ENCODE measurements at places on chromosomes 2 and 18.
A peak's percentile ranks its signal among the peaks of the same experiment; 100 is the strongest.

DNA sequence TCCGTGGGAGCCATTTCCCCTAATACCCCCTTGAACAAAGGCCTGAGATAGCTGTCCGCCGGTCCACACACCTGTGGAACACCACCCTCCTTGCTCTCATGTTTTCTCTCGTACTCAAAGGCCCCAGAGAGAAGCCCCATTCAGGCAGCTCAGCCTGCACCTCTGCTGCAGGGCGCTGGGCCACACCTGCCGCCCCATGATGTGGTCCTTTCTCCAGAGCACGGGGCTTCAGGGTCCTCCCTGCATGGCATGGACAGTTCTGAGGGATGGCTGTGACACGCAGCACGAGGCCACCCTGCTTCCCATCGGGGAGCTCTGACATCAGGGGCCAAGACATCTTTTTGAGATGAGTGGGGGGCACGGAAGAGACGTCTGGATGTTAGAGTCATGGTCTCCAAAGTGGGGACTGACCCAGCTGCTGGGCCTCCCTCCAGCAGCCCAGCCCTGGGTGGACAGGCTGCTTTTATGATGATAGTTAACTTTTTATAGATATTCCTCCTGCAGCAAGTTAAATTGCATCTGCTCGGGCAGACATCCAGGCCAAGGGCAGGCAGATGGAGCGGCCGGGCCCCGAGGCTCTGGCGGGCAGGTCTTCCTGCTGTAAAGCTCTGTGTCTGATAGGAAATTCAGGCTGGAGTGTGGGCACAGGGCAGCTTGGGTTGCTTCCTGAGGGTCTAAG is 56.7 kb downstream of the SDC1 start:
- DNase-seq: no peak

DNA sequence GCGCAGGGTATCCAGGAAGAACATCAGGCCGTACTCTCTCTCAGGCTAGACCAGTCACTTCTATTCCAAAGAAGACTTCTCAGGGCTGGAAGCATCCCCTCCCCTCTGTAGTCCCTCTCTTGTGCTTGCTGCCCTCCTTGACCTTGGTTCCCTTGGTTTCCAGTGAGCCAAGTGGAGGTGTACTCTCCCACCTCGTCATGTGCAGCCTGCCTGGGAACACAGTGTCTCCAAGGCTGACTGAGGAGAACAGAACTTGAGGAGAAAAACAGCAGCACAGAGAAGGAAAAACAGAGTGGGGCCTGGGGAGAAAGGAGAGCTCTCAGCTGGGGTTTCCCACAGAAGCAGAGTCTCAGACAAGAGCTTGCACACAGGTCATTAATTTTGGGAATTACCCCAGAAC is 52.7 kb downstream of the HAUS1 start:
- no peak for DNase-seq

- no peak for DNase-seq
These were observed 7.7 kb upstream of the ALPI start for GRCh38 chr2:232448304-232448690.

GRCh38 chr18:2554696-2555095 is 16.6 kb downstream of the METTL4 start:
- DNase-seq: no peak

GRCh38 chr2:95062242-95063085 is 37.0 kb downstream of the MAL start:
- DNase-seq: no peak

GRCh38 chr2:240791221-240791800 is 28.7 kb downstream of the KIF1A start:
- no peak for DNase-seq

- DNase-seq: no peak
These were observed 165.3 kb upstream of the STK17B start for GRCh38 chr2:196336715-196337114.

DNA sequence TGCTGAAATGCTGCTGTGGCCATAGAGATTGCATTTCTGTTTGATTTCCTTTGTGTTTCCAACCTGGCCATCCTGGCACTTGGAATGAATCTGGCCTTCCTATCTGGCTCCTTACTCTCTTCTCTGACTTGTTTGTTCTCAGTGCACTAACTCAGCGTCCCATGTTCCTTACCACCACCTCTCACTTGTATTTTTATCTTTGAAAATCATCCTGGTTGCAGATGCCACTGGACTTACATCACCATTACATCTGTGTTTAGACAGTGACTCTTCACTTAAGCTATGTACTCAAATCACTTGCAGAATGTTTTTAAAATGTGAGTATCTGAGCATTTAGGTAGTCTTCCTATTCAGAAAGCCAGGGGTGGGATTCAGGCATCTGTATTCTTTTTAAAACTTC is 239.5 kb downstream of the WDR7 start:
- DNase-seq: no peak

- DNase-seq: no peak
These were observed 72.2 kb upstream of the MAP2 start for GRCh38 chr2:209351636-209352035.

DNA sequence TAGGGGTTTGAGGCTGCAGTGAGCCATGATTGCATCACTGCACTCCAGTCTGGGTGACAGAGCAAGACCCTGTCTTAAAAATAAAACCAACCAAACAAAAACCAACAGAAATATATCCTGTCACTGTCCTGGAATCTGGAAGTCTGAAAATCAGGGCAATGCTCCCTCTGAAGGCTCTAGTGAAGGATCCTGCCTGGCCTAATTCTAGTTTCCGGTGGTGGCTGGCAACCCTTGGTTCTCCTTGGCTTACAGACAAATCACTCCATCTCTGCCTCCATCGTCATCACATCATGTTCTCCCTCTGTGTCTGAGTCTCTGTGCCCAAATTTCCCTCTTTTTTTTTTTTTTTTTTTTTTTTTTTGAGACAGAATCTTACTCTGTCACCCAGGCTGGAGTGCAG is 15.9 kb upstream of the VPS4B start:
- DNase-seq: no peak

GRCh38 chr2:134189009-134189720 is 64.7 kb upstream of the MGAT5 start:
- no peak for DNase-seq

DNA sequence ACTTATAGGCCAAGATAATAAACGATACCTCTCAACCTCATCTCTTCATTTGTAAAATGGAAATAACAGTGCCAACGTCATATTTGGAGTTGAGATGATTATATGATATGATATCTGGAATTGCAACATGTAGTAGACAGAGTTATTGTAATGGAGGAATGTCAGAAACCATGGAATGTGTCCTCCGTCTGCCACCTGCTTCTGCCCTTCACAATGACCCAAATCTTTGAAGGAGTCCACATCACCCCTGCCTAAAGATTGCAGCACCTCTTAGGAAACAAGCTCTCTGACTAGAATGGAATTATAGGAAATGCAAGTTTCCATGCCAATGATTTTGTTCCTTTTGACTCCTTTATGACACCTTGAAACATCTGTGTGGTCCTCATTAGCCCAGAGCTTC is 14.9 kb downstream of the NR4A2 start:
- DNase-seq: no peak

- peak; percentile 56 for DNase-seq
These were observed at the start of gene ANKMY1 for GRCh38 chr2:240557808-240558207. Gene ANKMY1 (minus strand): TSS chr2:240557988. CDS start chr2:240557335, 653 bp downstream.

GRCh38 chr2:205409411-205409810 is 272.9 kb upstream of the NRP2 start:
- DNase-seq: no peak

- no peak for DNase-seq
These were observed 1815.6 kb upstream of the LRRTM1 start for GRCh38 chr2:82120115-82120514.

GRCh38 chr2:215958257-215958656 is 55.1 kb downstream of the MREG start:
- no peak for DNase-seq

DNA sequence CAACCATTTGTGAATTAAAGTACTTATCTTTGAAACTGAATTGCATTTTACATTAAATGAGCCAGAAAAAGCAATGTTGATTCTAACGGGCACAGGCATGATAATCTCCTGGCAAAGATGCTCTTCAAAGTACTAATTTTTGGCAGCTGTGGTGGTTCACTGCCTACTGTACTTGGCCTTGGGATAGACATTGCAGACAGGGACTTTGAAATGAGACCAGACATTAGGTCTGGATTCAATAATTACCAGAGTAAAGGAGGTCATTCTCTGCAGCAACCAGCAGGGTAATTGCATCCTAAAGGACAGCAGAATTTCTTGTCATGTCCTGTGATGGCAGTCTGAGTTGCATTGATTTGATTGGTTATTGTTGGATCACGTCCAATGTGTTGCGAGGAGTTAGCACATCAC is 986.5 kb downstream of the TDRD15 start:
- no peak for DNase-seq

DNA sequence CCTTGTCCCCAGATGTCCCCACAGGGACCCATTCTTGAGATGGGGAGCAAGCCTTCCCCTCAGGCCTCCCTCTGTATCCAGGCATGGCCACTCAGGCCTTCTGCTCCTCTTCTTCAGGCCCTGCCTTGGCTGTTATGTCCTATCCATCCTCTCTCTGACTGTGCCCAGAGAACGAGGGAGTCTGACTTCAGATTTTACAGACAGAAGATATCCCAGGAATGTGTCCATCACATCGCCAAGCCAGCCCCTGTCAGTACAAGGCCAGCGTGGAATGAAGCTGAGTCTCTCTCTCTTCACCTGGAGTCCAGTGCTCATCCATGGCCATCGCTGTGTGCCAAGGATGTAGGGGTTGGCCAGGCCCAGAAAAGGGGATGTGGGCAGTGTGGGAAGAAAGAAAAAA is 57.6 kb downstream of the SDC1 start:
- no peak for DNase-seq

DNA sequence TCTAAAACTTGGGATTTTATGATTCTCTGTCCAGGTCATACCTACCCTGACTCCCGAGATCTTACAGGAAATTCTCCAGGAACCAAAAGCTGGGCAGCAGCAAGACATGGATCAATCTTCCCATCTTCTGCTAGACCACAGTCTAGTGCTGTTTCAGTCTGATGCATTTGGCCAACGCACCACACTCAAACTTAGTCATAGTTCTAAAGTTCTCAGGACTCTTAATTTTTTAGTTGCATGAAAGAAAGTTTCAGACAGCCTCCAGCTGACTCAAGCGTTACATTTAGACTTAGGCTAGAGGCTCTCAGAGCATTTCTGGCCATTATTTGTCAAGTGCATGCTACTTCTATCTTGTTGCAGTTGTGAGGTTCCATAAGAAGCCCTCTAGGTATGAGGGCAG is 230.1 kb upstream of the CCDC150 start:
- no peak for DNase-seq

GRCh38 chr2:85834466-85834865 is 54.3 kb downstream of the ST3GAL5 start:
- no peak for DNase-seq

DNA sequence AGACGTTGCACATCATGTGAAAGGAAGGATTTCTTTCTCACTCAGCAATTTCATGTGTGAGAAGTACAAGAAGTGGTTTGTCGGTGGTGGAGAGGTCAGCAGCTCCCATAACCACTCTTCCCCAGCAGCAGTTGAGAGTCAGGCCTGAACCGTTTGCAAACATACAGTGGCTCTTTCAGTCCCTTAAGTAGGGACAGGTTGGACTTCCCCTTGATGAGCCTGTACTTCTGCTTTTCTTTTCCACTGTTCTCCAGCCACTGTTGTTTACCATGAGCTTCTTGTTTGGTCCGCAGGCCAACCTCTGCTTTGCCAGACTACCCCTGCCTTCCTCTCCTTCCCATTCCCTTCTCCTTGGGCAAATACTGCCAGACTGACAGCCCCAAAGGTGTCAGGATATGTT is 391.3 kb upstream of the CELF4 start:
- DNase-seq: no peak

DNA sequence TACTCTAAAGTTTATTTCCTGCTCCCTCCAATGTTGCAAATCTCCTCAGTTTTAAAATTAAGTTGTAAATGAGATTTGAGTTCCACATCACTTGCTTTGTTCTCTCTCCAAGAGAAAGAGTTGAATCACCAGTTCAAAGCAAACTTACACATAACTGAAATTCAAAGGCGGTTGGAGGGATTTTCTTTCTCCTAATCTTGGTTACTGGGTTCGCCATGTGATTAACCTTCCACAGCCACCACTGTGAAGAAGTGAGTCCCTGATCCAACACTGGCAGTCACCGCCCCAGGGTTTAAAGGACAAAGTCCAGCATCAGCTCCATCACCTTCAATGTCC is 247.1 kb downstream of the MYCN start:
- DNase-seq: no peak

- no peak for DNase-seq
These were observed 201.5 kb upstream of the SLC35G4 start for GRCh38 chr18:11407940-11408339.

DNA sequence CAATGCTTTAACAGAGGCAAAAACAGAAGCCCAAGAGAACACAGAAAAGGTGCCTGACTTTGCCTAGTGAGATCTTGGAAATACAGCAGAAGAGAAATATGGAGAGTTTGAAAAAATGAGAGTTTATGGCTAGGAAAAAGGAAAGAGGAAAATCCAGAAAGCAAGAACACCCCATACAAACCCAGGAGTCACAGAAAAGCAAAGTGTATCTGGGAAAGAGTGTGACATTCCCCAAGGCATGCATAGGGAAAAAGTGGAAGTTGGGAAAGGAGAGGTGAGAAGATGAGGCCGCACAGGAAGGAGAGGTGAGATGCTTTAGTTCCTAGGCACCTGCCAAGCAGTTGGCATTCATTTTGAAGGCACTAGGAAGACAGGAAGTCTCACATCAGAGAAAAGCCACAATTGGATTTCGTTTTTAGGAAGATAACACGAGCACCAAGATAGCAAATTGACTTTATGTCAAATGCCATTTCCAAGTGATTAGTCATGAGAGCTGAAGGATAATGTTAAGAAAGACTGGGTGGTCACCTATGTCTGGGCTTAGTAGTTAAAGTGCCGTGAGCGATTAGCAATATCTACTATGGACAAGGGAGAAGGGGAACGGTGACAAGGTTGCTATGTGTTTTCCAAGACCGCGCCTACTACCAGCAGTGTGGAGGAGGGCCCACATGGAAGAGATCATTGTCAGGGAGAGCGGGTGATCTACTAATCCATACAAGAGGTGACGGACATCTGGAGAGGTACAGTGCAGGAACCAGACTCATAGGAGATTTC is 224.1 kb upstream of the PARD3B start:
- DNase-seq: no peak

DNA sequence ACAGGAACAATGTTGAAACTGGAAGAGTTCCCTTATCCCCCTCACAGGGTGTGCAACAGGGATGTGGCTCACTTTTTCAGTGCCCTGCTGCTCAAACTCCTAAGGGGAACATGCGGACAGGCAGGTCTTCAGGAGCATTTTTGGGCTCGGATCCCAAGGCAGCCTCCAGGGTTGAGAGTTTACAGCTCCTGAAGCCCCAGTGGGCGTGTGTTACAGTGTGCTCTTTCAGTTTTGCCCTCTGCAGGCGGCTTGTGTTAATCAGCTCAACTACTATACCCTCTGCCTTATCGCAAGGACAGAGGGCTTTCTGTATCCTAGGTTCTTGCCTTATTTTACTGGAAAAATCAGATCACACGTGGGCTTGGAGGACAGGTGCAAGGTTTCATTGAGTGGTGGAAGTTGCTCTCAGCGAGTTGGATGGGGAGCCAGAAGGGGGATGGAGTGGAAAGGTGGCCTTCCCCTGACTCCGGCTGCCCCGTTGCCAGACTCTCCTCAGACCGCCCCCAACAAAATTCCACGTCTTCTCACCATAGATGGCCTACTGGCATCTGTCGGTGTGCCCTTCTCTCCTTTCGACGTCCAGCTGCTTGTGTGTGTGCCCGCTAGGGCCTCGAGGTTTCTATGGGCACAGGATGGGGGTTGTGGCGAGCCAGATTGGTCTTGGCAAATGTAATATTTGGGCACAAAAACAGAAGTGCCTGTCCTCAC is 541.9 kb downstream of the TMX3 start:
- no peak for DNase-seq

All from activated CD4-positive, alpha-beta T cell treated with anti-CD3 and anti-CD28 coated beads, Interleukin-2, amount 50 U/mL, for 4 hours (primary cell).